Kidney epithelial cell (primary cell): ENCODE measurements at places on chromosomes 4 and X. TPM values are rescaled to one million over a fixed set of nuclear protein-coding genes. Genes with fewer than 3 reads are reported as not detected.

Gene SUPT20HL1
- not detected in 2 replicates for total RNA-seq

- no peak for DNase-seq
These were observed 23.3 kb downstream of the PRKX start for GRCh38 chrX:3690140-3690539.

GRCh38 chr4:177155454-177155853 is 154.2 kb upstream of the NEIL3 start:
- DNase-seq = no peak

DNA sequence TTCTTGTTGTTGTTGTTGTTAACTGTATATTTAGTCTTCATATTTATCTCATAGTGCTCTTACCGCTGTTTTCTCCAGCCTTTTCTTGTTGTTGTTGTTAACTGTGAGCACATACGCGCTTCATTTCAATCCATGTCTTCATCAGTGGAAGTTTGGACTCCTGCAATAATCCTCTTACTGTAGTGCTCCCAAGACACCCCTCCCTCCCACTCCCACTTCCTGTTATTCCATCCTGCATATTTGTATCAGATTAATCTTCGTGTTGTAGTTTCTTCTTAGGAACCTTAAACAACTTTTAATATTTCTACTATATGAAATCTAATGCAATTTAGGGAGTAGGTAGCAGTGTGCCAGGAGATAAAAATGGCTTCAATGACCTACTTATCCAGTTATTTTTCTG is 674.8 kb downstream of the RAPGEF2 start:
- no peak for DNase-seq

DNA sequence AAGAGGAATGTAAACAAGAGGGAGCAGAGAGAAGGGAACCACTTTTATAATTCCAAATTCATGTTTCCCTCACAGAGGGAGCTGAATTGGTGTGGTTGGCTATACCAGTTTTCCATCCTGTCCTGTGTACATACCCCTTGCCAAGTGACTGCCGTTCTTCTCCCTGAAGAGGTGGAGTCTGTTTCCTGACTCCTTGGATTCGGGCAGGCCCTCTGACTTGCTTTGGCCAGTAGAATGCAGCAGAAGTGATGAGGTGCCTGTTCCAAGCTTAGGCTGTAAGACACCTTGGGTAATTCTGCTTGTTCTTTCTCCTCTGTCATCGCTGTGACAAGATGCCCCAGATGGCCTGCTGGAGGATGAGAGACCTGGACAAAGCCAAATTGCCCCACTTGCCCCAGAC is 124.7 kb downstream of the UCHL1 start:
- DNase-seq = no peak
